ENCODE measurements at places on chromosomes 7 and 10.

DNA sequence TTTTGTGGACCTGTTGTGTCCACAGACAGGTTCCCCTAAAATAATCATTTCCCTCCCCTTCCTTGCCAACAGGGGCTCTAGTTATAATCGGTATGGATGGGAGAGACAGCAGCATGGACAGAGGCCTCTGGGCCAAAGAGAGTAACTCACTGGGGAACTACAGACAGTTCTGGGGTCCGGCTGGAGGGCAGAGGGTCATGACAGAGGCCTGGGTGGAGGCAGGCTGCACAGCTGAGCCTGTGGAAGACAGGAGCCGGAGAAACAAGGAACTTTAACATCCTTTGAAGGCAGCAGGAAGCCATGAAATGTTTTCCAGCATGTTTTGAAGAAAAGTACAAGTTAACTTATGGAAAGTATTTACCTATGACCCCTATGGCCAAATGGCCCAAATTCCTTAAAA, 68.6 kb downstream of the PDIA4 start:
- DNase-seq = no peak

DNA sequence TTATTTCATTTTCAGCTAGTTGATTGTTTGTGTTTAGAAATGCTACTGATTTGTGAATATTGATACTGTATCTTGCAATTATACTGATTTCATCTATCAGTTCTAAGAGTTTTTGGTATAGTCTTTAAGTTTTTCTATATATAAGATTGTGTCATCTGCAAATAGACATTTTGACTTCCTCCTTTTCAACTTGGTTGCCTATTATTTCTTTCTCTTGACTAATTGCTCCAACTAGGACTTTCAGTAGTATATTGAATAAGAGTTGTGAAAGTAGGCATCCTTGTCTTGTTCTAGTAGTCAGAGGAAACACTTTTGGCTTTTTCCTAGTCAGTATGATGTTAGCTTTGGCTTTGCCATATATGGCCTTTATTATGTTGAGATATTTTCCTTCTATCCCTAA, 20.4 kb downstream of the PHTF2 start:
- DNase-seq = no peak

DNA sequence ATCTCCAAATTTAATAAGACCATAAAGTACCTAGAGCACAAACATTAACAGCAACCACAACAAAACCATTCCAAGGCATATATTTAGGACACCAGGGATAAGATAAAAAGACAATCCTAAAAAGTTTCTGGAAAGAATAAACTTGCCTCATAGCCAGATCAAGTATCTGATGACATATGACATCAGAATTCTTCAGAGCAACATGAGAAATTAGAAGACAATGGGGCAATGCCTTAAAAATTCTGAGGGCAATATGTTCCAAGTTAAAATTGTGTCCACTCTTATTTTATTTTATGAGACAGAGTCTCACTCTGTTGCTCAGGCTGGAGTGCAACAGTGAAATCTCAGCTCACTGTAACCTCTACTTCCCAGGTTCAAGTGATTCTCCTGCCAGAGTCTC, 2.8 kb downstream of the EFCAB10 start:
- no peak for DNase-seq

DNA sequence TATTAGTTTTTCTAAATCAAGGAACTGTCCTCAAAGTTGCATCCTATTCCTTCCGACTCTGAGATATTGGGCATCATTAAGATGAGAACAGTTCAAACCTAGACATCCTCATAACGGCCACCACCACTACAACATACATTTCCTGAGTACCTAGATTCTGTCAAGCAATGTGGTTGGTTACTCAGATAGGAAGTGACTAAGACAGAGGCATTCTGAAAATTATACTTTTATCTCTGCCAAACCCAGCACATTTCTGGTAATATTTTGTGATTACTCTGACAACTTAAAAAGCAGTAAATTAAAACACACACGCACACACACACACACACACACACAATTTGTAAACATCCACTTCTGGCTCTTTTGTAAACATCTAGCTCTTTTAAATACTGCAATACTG, 291.2 kb upstream of the MEOX2 start:
- DNase-seq = no peak

DNA sequence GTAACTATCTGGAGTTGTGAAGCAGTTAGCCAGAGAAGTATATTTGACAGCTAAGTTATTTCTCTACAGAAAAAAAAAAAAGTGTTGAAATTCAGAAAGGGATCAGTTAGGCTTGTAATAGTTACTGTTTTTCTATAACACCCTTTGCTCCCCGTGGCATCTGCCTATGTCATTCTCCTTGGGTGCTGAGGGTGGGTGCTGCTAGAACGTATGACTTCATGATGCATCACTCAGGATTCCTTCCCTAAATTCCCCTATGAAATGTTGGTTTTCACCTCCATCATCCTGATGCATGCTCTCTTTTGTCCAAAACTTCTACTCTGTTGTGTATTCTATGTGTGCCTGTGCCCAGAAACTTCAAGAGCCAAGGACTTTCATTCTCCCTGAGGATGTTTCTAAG, 536.4 kb downstream of the GRM8 start:
- DNase-seq = no peak

DNA sequence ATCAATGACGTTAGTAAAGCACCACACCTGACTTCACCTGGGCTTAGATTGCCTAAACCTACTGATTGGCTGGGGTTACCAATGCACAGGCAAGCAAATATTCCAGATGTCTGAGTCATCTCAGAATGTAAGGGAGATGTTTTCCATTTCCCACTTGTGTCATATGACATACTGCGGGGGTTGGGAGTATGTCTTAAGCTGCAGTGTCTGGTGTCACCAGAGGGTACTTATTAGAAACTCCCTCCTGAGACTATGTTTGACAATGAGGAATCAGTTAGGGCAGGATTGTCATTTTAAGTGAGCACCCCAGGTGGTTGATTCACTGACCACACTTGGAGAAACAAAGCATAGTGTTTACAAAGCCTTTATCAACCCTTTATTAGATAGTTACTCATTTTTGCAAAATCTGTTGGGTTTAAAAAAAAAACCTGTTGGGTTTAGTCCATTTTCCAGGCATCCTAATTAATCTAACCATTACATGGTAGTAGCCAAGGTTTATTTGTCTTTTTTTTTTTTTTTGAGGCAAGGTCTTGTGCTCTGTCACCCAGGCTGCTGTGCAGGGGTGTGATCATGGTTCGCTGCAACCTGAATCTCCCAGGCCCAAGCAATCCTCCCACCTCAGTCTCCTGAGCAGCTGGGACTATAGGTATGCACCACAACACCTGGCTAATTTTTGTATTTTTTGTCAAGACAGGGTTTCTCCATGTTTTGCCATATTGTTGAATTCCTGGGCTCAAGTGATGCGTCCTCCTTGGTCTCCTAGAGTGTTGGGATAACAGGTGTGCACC, 72.5 kb downstream of the CDK6 start:
- no peak for DNase-seq

DNA sequence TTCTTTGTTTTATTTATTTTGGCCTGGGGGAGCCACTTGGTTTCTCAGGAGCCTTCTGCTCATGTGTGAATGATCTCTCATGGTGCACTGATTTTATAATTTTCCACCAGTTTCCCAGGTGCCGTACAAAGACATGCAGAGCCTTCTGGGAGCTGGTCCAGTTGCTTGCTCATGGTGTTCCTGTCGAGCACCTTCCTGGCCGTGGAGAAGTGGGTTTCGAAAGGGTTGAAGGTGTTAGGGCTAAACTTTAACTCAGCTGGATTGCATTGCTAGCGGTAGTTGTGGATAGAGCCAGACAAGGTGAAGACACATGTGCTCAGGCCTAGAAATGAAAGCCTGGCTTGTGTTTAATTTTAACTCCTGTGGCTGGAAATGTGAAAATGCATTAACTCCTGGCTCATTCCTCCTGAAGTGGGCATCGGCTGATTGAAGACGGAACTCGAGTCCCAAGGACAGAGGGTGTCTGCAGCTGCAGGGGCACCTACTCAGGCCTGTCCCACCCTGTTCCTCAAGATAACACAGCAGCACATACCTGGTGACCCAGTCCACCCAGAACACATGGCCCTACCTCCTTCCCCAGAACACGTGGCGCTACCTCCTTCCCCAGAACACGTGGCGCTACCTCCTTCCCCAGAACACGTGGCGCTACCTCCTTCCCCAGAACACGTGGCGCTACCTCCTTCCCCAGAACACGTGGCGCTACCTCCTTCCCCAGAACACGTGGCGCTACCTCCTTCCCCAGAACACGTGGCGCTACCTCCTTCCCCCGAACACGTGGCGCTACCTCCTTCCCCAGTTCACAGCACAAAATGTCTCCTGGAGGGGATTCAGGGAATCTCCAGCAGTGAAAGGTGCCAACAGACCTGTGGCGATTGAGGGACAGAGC, 133.2 kb downstream of the WDR37 start:
- no peak for DNase-seq

DNA sequence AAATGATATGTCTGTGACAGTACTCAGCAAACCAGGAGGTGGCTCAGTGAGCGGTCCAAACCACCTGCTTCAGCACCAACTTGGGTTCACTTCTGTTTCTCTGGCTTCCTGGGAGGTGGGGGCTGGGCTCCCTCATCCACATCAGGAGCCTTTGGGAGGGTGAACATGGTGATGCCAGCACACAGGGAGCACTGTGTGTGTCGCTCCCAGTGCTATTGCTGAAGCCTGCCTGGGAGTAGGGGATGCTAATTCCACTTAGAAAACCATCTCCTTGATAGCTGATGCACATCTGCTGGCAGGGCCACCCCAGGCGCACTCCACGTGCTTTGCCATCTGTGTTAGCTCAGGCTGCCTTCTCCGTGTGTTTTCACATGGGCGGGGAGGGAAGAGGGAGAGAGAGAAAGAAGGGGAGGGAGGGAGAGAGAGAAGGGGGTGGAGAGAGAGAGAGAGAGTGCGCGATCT, 58.0 kb downstream of the RAMP3 start:
- DNase-seq = no peak

DNA sequence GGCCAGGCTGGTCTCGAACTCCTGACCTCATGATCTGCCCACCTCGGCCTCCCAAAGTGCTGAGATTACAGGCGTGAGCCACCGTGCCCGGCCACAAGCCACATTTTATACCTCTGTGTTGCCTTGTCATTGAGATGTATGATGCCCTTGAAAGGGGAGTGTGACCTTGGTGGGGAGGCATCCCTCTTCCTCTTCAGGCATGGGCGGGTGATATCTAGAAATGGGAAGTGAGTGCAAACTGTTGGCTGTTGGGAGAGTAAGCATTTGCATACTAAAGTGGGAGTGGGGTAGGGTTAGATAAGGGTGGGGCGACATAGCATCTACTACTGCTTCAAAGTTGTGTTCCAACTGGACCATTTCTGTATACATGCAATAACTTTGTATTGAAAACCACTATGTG, 20.1 kb downstream of the RP9 start:
- no peak for DNase-seq

DNA sequence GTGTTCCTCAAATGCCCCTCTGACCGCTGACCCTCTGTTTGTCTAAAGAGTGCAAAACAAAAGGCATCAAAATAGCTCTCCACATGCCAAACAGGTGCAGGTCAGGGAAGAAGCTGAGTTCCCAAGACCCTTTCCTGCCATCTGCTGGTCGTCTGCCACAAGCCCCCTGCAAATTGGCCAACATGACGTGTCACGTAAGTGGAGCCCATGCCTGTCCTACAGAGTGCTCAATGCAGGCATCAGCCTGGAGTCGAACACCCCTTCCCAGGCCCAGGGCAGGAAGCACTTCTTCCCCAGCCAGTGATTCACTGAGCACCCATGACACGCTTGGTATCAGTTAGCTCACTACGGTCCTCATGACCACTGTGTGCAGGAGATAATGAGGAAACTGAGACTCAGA, 14.1 kb downstream of the TMEM72 start:
- DNase-seq = no peak

DNA sequence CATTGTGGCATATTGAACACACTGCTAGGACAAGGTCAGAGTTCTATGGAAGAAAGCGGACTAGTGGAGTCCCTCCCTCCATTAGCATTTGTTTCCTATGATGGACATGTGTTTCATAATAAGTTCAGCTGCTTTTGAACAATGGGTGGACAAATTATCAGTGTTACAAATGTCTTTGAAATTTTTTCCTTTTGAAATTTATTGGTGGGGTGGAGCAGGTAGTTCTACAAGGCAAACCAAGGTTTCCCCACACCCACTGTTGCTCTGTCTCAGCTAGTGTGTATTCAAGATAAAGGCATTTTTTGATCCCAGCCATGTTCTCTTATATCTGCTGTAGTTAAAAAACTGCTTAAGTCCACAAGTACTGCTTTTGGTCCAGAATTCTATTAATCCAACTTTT, 79.9 kb downstream of the MALSU1 start:
- DNase-seq = no peak

DNA sequence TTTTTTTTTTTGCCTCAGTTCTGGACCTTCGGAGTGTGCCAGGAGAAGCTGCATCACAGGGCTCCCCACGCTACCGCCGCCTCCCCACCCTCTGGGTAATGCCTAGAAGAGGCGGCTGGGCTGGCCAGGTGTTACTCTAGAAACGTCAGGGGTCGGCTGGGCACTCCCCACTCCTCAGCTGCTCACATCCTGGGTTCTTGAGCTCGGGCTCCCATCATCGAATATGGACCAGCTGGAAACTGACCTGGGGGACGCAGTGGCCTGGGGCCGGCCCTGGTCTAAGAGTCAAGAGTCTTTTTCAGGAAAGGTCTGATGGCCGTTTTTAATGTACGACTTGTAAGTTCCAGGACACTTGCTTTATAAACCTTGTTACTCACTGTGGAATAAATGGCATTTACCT, 326.5 kb downstream of the WDR37 start:
- no peak for DNase-seq

- no peak for DNase-seq
These were observed 98.6 kb downstream of the NKX6-2 start for GRCh38 chr10:132687181-132687892.

GRCh38 chr7:147803606-147804005, 787.0 kb upstream of the C7orf33 start:
- no peak for DNase-seq

DNA sequence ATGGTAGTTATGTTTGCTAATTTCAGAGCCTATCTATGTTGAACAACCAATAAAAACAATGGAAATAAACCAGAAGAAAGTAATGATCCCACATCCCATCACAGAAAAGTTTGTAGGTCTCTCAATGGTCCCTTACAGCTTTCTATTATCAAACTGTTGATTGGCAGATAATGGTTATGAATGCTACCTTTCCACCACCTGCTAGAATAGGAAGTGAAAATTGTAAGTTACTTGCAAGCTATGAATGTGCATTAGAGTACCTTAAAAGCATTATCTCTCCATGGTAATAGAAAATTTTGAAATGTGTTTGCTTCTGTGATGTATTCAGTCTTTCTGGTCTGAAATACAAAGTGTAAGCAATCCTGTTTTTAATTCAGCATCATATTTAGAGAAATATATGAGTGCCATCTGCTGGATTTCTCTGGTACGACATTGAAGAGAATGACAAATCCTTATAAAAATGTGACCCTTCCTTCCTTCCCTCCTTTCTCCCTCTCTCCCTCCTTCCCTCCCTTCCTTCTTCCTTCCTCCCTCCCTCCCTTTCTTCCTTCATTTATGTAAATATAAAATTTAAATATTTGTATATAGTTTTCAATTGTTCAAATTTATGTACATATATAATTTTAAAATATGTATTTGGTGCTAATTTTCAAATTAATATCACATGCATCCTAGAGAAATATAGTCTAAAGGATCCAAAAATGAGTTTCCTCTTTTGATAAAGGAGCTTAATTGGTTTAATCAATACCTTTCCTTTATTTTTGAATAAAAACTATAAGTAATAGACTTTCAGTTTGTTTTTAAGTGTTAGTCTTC, 41.4 kb upstream of the PNLIPRP3 start:
- no peak for DNase-seq
